ENCODE measurements at places on chromosomes 12 and 14.

GRCh38 chr12:4383304-4383865, 3.9 kb upstream of the FGF23 start:
- no peak for DNase-seq

DNA sequence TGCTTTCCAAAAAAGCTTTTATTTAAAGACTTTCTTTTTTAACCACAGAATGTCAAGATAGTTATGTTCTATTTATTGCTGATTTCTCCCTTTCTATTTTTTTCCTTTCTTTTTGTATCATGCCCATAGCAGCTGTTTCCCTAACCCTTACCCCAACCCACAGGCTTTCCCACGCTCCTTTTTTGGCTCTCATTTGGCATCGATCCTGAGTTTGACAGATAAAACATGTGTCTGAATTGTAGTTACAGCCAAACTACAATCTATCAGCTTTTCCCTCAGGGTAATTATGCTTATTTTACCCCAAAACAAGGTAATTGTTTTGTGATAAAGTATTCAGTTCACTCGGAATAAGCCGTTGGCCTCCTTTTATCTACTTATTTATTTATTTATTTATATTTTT, 46.7 kb downstream of the PDE3A start:
- no peak for DNase-seq

- no peak for DNase-seq
Observed at GRCh38 chr14:81224222-81224621, 3.5 kb upstream of the GTF2A1 start.

GRCh38 chr14:105602799-105603793, 76.7 kb downstream of the TMEM121 start:
- DNase-seq, result no peak

DNA sequence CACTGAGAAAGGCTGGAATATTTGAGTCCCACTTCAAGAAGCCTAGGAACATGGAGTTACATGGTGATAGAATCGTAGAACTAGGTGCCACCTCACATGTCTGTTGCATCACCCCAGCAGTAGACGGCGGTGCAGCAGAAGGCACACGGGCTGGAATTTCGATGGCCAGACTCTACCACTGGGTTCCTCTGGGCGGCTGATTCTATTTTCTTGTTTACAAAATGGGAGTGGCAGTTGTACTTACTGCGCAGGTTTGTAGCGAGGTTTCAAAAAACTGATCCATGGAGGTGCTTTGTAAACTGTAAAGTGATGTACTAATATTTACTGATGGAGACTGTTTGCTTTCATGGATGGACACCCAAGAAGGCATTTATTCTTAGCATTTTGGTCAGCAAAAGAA, 45.7 kb downstream of the WDR20 start:
- DNase-seq, result no peak

DNA sequence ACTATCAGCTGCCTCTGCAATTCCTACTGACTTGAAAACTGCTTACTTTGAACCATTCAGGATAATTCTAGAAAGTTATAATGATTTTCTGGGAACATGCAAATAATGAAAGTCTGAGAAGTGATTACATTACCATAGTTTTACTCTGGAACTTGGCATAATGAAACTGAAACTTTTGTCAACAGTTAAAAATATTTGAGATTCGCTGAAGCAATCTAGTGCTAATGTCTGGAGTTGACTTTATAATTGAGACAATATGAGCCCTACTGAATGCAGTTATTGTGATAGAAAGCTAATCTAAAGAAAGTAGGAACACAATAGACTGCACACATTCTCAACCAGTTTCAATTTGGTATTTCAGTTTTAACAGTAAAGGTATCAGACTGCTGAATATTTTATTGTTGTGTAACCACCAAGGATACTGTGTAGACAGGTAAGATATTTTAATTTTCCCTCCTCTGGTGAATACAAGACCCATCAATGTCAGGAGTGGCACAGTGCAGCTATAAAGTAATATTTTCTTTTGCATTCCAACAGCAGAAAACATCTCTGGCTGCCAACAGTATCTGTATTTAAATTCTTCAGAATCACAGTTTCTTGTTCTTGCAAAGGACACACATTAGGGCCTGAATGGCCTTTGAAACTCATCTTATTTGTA, 483.5 kb downstream of the ATP23 start:
- peak; percentile 44 for DNase-seq

DNA sequence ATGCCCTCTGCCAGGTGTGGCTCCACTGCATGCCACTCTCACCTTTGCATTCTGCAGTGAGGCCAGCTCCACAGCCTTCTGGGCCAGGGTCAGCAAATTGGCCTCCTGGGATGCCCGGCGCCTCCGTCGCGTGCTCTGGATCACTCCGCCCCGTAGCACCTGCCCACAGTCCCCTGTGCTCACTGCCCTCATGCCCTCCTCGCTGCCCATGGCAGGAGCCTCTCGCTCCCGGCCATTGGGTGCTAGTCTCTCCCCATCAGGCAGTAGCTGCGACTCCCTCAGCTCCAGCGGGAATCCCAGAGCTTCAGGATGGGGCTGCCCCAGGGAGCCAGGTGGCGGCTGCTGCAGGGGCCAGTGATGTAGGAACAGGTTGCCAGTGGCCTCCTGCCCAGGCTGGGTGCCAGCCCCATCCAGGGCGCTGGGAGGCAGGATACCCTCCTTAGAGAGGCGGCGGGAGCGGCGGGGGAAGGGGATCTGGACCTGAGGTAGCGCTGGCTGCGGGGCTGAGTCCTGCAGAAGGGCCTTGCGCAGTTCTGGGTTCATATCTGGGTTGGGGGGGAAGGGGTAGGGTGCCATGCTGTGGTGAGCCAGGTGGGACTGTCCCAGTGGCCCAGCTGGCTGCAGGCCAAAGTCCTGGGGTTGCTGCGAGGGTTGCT, 24.5 kb upstream of the PNMA1 start:
- no peak for DNase-seq

DNA sequence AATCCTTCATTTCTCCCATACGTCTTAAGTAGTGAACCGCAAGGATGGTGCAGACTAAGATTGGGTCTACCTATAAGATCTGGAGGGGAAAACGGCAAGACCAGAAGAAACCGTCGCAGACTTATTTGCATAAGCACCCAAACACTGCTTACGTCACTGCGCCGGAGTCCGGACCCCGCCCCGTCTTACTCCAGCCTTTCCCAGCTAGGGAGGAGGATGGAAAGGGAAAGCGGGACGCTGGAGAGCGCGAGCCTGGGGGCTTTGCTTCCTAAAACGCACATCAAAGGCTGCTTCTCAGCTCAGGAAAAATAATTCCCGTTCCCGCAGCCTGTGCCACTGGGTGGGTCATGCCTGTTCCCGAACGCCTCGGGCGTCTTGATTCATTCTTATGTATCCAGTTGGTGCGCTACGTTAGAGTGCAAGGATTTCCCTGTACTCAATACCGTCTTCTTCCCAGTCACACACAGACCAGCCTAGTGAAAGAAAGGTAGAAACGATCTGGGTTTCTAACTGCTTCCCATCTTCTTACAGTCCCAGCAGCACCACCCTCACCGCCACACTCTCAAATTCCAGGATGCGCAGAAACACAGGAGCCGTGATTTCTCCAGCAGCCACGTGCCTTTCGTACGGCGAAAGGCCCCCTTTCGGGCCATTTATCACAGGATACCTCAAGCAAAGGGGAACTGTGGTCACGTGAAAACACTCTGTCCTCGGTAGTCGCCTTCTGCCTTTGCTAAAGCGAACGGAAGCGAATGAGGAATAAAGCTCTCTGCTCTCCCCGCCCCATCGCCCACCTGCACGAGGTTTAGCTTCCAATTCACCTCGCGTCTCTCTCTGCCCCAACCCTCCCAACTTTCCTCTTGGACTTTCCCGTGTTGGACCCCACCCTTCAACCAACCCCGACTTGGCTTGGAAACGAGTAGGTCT, 1.1 kb downstream of the SLC6A15 start:
- peak; percentile 93 for DNase-seq

DNA sequence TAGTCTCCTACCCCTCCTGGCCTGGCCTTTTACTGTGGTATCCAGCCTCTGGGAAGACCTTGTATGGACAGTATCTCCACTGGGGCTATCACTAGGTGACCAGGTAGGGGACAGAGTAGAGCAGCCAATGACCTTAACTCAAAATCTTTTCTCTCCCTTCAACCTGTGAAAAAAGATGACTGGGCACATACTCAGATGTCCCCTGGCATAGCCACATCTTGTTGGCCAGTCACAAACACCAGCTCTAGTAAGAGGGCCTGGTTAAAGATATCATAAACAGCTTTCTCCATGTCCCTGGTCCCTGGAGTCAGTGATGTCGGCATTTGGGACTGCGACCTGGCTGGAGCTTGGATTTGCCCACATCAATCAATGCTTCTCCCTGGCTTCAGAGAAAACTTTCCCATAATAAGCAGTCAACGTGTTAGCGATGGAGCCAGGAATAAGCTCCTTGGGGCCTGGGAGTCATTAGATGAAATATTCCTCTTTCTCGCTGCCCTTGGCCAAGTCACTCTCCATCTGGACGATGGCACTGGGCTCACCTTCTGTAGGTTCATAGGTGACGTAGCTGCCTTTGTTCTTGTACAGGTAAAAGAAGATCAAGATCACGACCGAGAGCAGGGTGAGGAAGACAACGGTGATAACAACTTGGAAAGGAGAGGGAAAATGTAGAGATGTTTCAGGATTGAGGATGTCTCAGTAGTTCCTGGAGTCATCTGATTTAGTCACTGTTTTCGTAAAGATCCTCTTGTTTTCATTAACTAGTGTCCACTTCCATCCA, 7.0 kb downstream of the DAZAP2 start:
- no peak for DNase-seq

DNA sequence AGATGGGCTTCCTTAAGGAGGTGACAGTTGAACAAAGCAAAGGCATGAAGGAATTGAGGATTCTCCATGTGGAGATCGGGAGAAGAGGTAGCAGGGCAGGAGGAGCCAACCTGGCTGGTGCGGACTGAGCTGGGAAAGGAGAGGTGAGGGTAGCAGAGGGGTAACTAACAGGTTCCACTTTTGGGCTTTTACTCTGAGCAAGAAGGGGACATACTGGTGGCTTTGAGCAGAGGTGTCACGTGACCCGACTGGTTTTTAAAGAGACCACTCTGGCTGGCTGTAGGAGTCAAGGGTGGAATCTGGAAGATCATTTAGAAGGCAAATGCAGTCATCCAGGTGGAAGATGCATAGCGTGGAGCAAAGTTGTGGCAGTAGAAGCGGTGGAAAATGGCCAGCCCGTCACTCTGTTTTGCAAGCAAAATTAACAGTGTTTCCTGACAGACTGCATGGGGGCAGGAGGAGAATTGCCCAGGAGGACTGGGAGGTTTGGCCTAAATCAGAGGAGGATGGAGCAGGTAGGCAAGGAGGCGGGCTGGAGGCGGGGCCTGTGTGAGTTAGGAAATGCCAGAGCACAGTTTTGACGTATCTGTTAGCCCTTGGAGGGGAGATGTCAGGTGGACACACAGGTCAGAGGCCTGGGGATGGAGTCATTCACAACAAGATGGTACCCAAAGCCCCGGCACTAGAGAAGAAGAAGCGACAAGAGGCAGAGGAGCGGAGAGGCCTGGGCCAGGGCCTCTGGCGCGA, 156.3 kb upstream of the FKBP4 start:
- DNase-seq, result no peak

DNA sequence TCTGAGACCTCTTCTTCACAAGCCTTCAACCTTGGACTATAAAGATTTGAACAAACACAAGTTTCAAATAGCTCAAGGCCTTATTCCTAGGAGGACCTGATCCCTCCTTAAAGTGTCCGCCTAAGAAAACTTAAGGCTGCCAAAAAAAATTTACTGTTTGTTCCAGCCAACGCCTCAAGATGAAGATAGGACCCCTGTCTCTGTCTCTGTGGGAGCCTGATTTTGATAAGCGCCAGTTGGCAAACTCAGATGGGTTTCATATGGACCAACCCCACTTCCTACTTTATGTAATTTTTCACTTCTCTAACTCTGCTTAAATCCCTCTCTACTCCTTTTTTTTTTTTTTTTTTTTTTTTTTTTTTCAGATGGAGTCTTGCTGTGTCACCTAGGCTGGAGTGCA, 11.0 kb downstream of the FKBP3 start:
- DNase-seq, result no peak

DNA sequence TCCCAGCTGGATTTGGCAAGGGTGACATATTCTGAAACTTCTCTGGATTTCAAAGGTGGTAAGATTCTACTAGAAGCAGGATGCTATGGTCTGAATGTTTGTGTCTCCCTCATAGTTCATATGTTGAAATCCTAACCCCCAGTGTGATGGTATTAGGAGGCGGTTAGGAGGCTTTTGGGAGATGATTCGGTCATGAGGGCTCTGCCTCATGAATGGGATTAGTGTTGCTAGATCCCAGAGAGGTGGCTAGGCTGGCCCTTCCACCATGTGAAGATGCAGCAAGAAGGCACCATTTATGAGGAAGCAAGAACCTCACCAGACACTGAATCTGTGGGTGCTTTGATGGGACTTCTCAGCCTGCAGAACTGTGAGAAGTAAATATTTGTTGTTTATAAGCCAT, 11.0 kb upstream of the PEX5 start:
- DNase-seq, result no peak

DNA sequence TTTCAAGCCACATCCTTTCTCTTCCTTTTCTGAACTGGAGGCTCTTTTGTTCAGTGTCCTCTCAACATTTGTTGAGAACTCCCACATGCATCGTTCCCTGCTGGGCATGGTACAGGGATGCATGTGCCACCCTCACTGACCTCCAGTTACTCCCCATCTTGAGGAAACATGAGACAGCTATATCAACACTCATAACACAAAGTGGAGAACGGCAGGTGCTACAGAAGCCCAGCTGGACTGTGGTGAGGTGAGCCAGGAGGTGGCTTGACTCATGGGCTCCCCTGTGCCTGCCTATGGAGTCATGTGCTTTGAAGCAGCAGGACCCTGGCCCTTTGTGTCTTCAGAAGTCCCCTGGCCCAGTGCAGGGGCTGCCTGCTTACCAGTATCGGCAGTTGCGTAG, 9.7 kb downstream of the MYH6 start:
- no peak for DNase-seq

DNA sequence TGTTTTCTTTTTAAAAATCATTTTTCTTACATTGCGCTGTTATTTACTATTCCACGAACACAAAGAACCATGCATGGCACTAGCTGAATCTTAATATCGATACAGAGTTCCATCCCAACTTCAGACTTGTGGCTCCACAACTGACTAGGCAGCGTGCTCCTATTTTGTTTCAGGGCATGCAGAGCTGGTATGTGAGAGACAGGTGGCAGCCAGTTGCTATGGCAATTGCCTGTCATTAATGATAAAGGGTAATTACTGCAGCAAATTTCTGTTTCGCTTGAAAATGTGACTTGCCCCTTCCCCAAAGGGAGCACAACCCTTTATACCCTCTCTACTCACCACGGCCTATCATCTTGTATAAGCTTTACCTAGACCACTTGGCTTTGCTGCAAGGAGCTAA, 113.1 kb upstream of the G2E3 start:
- DNase-seq, result no peak

DNA sequence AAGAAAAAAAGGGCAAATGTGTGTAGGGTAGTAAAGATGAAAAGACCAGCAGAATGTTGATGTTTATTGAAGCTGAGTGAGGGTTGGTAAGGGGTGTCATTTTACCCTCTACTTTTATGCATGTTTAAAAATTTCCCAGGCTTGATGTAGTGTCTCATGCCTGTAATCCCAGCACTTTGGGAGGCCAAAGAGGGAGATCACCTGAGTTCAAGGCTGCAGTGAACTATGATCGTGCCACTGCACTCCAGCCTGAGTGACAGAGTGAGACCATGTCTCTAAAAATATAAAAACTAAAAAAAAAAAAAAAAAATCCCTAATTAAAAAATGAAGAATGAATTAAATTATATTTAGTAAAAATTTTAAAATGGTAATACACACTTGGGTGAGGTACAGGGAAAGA, 8.5 kb downstream of the SEL1L start:
- DNase-seq, result no peak

- no peak for DNase-seq
Observed at GRCh38 chr12:508795-509194, 49.1 kb downstream of the B4GALNT3 start.

GRCh38 chr12:52697058-52697582, 6.2 kb downstream of the KRT77 start:
- DNase-seq, result no peak

GRCh38 chr12:22275843-22276242, 58.7 kb downstream of the ST8SIA1 start:
- DNase-seq, result peak; percentile 98
